ENCODE measurements at places on chromosomes 3 and 15.

- DNase-seq = no peak
Measured at GRCh38 chr3:7423036-7423435, 562.1 kb downstream of the GRM7 start.

DNA sequence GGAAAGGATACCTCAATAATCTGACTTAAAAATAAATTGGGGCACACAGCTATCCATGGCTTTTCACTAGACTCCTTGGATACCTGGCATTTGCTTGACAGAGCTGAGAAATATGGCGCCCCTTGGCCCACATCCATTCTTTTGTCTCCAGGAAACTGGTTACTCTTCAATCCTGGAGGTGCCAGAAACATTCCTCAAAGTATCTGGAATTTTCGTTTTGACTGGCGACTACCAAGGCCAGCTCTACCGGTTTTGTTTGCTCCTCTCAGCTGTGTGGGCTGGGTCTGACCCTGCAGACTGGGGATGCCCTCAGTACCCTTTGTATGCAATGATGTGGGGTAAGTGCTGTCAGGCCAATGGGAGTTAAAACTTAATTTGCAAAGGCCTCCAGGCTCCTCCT is 27.0 kb downstream of the KATNBL1 start:
- DNase-seq = no peak

DNA sequence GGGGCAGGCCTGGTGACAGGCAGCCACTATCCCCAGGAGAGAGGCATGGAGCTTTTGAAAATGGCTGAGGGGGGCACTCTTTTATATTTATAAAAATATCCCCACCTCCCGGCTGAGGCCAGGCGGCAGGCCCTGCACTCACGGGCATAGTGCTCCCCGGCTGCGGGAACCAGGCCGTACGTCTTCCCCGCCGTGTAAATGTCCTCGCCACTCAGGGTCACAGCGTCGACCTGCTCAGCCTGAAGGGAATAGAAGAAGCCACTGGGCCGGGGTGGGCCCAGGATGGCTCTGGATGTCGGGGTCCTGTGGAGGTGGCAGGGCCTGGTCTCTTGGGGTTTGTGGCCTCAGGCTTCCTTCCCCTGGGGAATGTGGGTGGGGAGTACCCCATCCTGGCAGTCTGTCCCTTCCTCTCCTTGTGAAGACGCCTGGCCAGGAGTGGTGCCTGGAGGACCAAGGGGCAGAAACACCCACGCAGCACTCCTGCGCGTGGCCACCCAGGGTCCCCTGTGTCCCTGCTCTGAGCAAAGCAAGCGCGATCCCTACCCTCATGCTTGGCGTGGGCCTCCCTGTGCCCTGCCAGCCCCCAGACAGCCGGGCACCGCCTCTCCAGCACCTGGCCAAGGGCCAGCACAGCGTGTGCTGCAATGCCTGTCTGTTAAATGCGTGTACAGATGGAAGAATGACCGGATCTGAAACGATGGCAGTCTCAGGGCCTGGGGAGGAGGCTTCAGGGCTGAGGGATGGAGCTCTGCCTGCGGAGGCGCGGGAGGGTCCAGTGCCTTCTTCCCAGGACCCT is 18.9 kb downstream of the MELTF start:
- no peak for DNase-seq

- DNase-seq = no peak
Measured at GRCh38 chr15:42193383-42193782, 14.7 kb downstream of the VPS39 start.

GRCh38 chr3:15289661-15290060 is 42.7 kb downstream of the SH3BP5 start:
- no peak for DNase-seq

- DNase-seq = no peak
Measured at GRCh38 chr3:101673953-101674352, 3.0 kb downstream of the ZBTB11 start.
